ENCODE measurements at places on chromosomes 12 and 14. TPM values are rescaled to one million over a fixed set of nuclear protein-coding genes. Genes with fewer than 3 reads are reported as not detected.
A peak's percentile ranks its signal among the peaks of the same experiment; 100 is the strongest.

DNA sequence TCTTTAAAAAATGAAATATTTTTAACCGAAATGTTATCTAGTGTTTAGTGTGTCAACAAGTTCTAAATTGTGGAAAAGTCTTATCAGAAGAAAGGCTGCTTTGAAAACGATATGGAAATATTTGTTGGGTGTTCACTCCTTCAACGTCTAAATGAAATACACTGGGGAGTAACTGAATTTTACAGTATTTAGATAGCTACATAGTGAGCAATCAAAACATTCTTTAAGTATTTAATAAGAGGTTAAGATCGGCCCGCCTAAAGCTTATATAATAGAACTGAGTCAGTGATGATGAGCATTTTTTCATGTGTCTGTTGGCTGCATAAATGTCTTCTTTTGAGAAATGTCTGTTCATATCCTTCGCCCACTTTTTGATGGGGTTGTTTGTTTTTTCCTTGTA lies 228.3 kb downstream of the RAD51B start:
- DNase-seq = no peak

DNA sequence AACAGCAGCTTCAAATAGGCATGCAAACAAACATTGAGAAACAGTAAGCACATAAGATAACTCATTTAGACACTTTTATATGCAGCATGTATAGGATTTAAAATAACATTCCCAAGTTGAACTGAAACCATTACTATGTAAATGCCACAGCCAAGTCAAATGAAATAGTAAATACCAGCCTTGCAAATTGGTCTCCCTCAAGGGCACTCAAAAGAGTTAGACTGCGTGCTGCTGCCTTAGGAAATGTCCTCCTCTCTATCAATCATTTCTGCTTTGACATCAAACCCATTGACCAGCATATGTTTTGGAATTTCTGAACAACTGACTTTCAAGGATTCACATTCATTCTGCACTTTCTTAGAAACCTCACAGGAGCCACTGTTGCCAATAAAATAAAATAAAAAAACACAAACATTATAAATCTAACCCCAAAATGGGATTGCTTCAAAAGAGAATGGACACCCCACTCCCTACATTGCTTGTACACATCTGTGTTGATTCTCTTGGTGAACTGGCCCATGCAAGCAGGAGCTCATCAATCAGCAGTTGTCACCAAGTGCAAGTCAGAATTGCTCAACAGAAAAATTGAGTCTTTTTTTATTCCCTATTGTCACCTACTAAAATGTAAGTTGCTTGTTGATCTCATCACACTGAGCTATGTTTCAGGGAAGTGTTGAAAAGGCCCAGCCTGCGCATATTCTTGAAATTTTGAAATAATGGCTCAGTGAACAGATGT lies 256.2 kb downstream of the DAD1 start:
- no peak for DNase-seq

GRCh38 chr12:24153079-24153478 lies 203.6 kb upstream of the SOX5 start:
- DNase-seq = no peak

DNA sequence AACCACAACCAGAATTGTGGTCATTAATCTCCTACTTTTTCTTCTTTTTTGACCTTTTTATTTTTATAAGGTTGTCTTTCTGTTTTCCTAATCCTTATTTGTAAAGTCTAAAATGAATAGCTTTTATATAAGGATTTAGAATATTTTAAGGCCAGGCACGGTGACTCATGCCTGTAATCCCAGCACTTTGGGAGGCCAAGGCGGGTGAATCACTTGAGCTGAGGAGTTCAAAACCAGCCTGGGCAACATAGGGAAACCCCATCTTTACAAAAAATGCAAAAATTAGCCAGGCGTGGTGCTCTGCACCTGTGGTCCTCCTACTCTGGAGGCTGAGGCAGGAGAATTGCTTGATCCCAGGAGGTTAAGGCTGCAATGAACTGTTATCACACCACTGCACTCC lies 55.1 kb downstream of the IFT81 start:
- no peak for DNase-seq

GRCh38 chr14:41360126-41360525 lies 246.6 kb upstream of the LRFN5 start:
- no peak for DNase-seq

- no peak for DNase-seq
Observed at GRCh38 chr14:55123852-55124639, 5.0 kb upstream of the LGALS3 start.

DNA sequence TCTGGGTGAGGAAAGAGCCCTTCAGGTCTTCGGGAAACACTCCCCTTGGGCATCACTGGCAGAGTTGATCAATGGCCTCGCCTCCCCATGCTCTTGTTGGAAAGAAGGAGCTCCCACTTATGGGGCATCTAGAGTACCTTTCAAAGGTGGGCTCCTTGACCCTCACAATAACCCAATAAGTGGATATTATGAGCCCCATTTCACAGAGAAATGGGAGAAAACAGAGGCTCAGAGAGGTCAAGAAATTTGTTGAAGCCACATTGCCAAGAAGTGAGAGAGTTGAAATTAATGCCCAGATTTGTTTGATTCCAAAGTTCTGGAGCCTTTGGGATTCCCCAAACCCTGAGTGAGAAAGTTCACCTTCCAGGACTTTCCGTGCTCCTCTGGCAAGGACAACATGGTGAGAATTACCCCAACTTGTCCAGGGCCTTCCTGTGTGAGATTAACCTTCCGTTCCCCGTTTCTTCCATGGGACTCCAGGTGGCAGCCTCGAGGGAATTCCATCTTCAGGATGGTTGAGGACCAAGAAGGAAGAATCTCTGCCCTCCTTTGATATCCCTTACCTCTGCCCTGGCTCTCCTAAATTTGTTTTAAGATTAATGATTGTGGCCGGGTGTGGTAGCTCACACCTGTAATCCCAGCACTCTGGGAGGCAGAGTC lies 7.5 kb upstream of the CHD4 start:
- no peak for DNase-seq

GRCh38 chr14:24699052-24699451 lies 65.1 kb upstream of the GZMB start:
- DNase-seq = no peak

- DNase-seq = no peak
Observed at GRCh38 chr12:112988224-112988623, 9.9 kb downstream of the OAS2 start.

GRCh38 chr14:95659293-95659989 lies 26.8 kb upstream of the TCL1B start:
- DNase-seq = no peak

DNA sequence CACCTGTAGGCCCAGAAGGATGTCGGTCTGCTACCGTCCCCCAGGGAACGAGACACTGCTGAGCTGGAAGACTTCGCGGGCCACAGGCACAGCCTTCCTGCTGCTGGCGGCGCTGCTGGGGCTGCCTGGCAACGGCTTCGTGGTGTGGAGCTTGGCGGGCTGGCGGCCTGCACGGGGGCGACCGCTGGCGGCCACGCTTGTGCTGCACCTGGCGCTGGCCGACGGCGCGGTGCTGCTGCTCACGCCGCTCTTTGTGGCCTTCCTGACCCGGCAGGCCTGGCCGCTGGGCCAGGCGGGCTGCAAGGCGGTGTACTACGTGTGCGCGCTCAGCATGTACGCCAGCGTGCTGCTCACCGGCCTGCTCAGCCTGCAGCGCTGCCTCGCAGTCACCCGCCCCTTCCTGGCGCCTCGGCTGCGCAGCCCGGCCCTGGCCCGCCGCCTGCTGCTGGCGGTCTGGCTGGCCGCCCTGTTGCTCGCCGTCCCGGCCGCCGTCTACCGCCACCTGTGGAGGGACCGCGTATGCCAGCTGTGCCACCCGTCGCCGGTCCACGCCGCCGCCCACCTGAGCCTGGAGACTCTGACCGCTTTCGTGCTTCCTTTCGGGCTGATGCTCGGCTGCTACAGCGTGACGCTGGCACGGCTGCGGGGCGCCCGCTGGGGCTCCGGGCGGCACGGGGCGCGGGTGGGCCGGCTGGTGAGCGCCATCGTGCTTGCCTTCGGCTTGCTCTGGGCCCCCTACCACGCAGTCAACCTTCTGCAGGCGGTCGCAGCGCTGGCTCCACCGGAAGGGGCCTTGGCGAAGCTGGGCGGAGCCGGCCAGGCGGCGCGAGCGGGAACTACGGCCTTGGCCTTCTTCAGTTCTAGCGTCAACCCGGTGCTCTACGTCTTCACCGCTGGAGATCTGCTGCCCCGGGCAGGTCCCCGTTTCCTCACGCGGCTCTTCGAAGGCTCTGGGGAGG lies at the start of gene LTB4R:
TSS of gene LTB4R (plus strand) at position 857 of the 959 bp plus-strand sequence. CDS start 4,150 bp downstream, outside the sequence.
- DNase-seq = no peak

DNA sequence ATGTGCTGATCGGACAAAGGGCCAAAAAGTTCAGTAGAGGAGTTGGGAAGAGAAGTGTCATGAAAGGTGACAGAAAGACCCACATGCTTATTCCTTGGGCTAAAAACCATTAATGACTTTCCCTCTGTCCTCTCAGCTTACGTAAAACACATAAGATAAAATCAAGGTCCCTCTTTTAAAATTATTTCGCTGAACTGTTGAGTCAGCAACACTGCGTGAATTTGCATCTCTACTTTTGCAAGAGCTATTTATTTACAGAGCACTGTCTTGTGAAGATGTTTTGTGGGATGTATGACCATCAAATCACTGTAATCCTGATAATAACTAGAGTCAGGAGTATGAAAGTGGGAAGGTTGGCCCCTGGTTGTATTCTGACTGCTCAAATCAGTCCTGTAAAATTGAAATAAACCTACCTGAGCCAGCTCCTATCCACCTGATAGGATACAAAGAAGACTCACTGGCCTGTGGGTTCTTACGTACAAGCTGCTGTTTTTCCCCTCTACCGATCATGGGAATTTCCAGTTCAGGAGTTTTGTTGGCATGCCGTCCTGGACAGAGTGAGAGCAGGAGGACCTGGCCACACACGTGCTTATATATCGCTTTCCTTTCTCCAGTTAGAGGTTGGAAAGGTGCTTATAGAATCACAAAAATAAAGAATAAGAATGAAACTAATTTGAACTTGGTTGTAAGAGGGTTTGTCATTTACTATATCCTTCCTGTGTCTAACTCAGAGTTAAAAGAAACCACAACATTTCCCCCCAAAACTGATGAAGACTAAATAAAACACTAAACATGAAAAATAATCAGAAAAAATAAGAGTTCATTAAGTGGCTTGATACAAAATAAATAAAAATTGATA lies 42.9 kb downstream of the IFNG-AS1 start:
- no peak for DNase-seq

DNA sequence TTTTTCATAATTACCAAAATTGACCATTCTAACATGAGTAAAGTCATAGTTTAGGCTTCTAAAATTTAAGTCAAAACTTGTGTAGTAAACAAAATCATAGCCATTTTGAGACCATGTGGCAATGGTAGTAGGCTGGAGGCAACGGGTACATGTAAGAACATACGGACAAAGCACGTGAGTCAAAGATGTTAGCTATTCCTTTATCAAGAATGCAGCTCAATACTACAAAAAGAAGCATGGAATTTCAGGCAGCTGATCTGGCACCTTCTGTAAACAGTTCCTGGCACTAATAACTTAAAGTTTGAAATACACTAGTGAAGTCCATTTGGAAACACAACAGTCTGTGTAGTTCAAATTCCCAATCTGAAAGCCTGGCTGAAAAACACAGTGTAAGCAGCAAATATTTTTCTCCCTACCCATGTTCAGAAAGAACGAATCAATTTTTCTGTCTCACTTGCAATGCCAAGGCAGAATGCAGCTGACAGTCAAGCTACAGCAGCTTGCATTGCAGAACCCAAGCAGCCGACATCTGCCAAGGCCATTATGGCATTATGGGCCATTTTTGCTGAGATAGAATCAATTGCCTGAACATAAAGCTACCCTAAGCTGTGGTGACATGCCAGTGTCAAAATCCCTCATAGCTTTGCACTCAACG lies 29.3 kb downstream of the MYF5 start:
- DNase-seq = no peak

DNA sequence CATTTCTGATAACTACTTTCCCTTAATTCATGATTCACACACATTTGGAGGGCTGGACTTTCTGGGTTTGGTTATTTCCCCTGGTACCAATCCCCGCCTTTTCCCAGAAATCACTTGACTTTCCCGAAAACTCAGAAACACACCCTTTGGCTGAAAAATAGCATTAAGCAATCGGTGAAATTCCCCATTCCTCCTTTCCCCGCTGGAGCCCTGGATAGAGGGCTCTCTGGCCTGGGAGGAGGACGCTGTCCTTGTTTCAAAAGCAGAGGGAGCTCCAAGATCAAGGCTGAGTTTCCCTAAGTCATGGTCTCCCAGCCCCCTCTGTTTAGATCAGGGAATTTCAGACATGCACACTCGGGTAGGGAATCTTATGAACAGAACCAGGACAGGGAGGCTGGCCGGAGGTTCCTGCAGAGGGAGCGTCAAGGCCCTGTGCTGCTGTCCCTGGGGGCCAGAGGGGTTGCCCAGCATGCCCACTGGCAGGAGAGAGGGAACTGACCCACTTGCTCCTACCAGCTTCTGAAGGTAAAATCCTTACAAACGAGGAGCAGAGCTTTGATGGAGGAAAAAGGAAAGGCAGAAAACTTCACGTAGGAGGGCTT lies at the start of gene C1S:
TSS of gene C1S (plus strand) at position 366 of the 602 bp plus-strand sequence. CDS start 1,195 bp downstream, outside the sequence.
- peak; percentile 78 for DNase-seq

DNA sequence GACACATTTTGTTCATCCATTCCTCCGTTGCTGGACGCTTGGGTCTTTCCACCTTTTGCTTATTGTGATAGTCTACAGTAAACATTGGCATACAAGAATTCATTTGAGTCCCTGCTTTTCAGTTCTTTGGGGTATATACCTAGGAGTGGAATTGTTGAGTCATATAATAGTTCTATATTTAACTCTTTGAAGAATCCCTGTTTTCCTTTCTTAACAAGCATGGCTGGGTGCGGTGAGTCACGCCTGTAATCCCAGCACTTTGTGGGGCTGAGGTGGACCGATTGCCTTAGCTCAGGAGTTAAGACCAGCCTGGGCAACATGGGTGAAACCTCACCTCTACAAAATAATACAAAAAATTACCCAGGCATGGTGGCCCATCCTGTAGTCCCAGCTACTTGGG lies 75.4 kb downstream of the CCDC92 start:
- no peak for DNase-seq

DNA sequence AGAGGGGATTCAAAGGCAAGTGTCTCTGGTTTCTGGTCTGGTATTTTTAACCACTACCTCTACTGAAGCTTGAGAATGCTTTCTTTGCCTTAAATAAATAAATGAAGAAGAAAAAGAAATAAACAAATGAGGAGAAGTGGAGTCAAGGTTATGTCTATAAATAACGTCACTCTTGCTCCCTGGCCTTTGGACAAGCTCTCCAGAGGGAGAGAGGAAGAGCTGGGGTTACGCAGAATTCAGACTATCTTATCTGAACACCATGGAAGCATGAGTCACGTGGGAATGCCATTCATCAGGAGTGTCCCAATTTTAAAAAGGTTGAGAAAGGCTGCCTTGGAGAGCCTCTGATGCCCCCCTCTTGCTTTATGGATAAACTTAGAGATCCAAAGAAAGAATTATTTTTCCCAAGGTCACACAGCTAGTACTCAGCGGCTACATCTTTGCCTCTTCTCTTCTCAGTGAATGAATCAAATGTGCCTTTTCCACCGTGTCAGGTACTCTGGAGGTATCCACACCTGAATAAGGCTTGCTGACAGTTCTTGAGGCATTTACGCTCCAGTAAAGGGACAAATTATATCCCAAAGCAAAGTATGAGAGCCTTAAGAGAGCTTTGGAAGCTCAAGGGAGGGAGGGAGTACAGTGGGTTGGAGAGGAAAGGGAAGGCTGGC lies 12.9 kb upstream of the MSI1 start:
- no peak for DNase-seq

BDKRB1 gene
- not detected for total RNA-seq

WBP11 gene
- 184 TPM for total RNA-seq

ACRBP gene
- 0.73 TPM for total RNA-seq

RAB21 gene
- total RNA-seq = 69.6 TPM

NID2 gene
- 10.8 TPM for total RNA-seq

FOXG1 gene
- total RNA-seq = not detected

KLRC2 gene
- not detected for total RNA-seq

RITA1 gene
- 33.6 TPM for total RNA-seq

RAD51B gene
- total RNA-seq = 16.7 TPM

PRICKLE1 gene
- total RNA-seq = 3.8 TPM

HRK gene
- total RNA-seq = 1.3 TPM

TMEM30B gene
- 31.4 TPM for total RNA-seq
